Epithelial cell of proximal tubule (primary cell): ENCODE measurements at places on chromosomes 13 and 19. TPM values are rescaled to one million over a fixed set of nuclear protein-coding genes. Genes with fewer than 3 reads are reported as not detected.
A peak's percentile ranks its signal among the peaks of the same experiment; 100 is the strongest.

- DNase-seq = no peak
Measured at GRCh38 chr13:56424246-56424645, 716.5 kb upstream of the PRR20A start.

DNA sequence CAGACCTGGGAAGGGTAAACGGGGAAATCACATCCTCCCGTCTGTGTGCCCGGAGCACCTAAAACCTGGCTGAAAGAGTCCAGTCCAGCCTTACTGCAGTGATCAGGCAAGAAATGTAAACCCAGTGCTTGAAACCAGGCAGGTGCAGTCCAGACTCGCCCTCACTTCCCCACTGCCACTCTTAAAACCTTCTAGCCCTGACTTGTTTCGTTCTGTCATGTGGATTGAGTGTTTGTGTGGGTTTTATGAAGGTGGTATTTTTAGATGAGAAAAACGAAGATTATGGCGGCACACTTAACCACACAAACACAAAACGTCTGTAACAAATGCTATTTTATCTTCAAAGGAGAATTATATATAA, 839 bp upstream of the CKAP2 start:
- DNase-seq = no peak

GRCh38 chr13:66415444-66415843, 814.7 kb downstream of the PCDH9 start:
- DNase-seq = no peak

DNA sequence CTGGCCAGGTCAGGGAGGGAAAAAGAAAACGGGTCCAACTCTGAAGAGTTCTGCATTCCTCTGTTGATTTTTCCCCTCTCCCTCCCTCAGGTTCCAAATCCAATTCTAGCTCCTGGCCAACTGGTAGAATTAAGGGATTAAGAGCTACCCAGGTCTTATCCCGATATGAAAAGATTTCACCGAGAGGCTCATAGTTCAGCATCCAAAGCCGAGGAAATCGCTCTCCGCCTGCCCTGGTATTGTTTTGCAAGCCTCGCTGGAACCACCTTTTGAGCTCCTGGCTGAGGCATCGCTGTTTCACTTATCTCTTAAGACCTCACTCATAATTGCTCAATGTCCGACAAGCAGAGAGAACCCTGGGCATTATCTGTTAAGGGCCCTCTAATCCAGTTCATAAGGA, 180.4 kb downstream of the URI1 start:
- no peak for DNase-seq

DNA sequence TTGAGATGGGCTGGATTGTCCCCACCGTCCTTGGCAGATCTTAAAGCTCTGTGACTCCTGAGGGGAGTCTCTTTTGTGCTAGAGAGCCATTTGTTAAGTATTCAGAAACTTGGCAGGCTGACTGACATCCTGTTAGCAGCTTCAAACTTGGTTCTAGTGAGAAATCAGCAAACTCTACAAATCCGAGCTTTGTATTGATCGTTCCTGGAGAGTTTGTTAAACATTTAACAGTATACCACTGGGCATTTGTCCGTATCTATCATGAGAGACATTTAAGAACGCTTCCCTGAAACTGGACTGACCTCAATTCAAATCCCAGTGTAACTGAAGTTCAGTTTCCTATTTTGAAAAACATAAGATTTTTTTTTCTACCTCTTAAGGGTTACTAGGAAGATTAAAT, 3.1 kb downstream of the ATP12A start:
- no peak for DNase-seq

Gene PNMA8B
- 0.36 and 0.92 TPM in 2 replicates for total RNA-seq

- DNase-seq = no peak
Measured at GRCh38 chr19:48953990-48954594, 583 bp upstream of the BAX start.

GRCh38 chr13:109738298-109738746, 48.1 kb downstream of the IRS2 start:
- DNase-seq = no peak

DNA sequence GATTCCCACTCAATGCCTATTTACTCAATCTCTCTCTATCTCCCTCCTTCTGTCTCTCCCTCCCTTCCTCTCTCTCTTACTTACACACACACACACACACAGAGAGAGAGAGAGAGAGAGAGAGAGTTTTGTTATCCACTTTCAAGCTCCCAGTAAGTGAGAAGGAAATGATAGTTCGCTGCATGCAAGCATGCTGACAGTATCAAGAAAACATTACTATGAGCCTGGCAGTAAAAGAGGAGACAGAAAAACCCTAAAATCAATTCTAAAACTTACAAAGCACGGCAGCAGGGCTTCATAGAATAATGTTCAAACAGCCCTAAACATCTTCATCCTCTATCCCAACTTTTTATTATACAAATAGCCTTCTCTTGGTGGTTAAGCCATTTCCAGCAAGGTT, 171.9 kb downstream of the FOXO1 start:
- DNase-seq = no peak

DNA sequence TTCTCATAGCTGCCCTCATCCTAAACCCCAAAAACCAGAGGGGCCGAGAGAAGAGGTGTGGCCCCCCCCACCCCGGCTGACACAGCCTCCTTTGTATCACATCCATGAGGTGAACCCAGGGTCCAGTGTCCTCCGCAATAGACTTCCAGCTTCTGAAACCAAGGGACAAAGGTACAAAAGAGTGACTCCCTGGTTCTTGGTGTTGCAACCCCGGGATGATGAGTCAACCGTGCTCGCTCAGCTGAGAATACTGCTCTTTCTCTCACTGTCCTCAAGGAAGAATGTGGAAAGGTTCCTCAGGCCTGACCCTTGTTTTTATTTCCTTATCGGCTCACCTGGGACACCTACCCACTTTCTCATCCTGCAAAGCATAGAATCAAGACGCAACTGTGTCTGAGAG, 5.5 kb downstream of the SLC15A1 start:
- DNase-seq = peak; percentile 67

Gene FCHO1
- total RNA-seq = 4.2 and 18.0 TPM in 2 replicates

DNA sequence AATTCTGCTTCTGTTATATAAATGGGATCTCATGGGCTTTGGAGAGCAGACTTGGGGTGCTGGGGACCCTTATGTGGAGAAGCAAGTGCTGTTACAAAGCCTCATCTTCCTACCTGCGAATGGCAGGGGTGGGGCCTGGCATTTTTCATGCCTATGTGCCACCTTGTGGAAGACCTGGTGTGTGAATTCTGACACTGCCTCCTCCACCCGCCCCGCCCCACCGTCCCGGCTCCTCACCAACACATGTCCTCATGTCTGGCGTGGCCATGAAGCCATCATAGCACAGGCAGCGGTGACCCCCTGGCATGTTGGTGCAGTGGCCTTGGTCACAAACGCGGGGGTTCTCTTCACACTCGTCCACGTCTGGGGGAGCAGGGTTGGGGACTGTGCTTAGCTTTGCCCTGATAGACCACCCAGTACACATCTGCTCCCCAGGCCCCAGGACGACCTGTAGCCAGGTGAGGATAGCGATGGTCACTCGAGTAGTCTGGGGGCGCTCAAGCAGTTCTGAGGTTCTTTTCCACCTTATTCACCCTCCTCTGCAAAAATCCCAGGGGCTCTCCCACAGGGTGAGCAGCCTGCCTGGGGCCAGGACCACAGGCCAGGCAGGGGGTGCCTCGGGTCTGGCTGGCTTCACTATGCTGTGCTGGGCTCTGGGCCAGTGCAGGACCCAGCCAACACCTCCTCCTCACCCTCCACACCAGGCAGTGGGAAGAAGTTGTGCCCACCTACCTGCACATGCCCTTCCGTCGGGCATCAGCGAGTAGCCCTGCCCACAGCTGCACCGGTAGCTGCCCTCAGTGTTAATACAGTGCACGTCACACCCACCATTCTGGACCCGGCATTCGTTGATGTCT, 32.7 kb downstream of the FBN3 start:
- no peak for DNase-seq

GRCh38 chr13:106277484-106278154, 257.8 kb downstream of the EFNB2 start:
- DNase-seq = no peak

Gene ADGRE3
- total RNA-seq = not detected in 2 replicates

Gene DCLK1
- 1.2 and 2.2 TPM in 2 replicates for total RNA-seq

Gene PABPC3
- total RNA-seq = 0.14 and 0.23 TPM in 2 replicates

Gene TJP3
- total RNA-seq = 1.9 and 3.8 TPM in 2 replicates

DNA sequence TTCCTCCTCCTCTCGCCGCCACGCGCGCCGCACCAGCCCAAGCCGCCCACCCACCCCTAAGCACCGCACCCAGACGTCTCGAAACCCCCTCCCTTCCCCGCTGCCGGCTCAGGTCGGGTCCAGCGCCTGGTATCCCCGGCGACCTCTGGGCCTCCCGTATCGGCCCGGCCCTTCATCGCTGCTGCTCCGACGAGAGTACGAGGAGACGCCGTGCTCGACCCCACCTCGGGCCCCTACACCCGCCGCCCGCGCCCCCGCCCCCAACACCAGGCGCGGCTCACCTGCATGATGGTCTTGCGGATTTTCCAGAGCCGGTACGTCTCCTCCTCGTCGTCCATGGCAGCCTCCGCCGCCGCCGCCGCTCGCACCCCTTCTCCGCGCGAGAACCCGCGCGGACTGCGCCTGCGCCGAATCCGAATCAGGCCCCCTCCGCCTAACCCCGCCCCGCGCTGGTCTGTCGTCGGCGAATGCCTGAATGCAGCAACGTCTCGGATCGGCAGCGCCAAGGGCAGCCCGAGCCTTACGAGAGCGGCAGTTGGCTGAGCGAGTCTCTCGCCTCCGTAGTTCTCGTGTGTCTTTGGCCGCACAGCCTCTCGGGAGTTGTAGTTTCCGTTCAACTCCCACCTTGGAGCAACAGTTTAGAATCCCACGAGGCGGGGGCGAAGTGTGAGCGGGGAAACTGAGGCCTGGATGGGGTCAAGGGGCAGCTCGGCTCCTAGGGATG, at the start of gene POLR2E:
TSS of gene POLR2E (minus strand) at position 398 of the 724 bp plus-strand sequence. CDS start at position 338, 60 bp downstream.
- DNase-seq = peak; percentile 58

GRCh38 chr19:54011507-54012211, 20.2 kb downstream of the CACNG6 start:
- no peak for DNase-seq

- DNase-seq = no peak
Measured at GRCh38 chr13:67696775-67697174, 466.6 kb upstream of the PCDH9 start.

GRCh38 chr19:17947815-17948513, 15.1 kb downstream of the CCDC124 start:
- DNase-seq = no peak

Gene ZNF850
- 2.2 and 3.6 TPM in 2 replicates for total RNA-seq

Gene CYSLTR2
- total RNA-seq = not detected in 2 replicates

Gene UBL5
- 534 and 748 TPM in 2 replicates for total RNA-seq

DNA sequence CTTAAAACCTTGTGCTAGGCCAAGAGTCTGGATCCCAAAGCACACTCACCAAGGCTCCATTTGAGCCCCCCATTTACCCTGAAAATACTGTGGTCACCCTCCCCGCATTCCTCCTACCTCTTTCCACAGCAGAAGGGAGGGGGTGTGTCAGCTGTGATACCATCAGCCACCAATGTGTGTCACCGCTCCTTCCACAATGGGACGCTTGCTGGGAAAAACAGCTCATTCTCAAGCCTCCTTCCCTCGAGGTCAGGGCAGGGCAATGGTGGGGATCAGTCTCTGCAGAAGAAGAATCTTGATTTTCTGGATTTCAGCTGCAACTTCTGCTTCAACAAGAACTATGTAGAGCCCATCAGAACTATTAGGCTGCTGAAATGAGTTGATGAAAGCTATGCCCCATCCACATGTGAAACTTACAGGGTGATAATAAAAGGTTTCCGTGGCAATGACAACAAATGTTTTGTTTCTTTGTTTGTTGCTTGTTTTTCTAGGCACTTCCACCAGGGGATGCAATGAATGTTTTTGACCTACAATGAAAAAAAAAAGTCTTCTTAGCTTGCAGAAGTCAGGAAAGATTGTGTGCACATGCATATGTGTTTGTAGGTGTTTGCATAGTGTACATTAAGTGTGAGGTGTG, 26.4 kb upstream of the ZNF507 start:
- no peak for DNase-seq

Gene ONECUT3
- not detected in 2 replicates for total RNA-seq

GRCh38 chr13:89066868-89067466, 1395.8 kb downstream of the SLITRK5 start:
- DNase-seq = peak; percentile 13

Gene ELANE
- total RNA-seq = not detected in 2 replicates
